NCI-H2081 (cell line): ENCODE measurements at places on chromosomes 13 and 19.

- DNase-seq: no peak
These were observed 27.4 kb downstream of the CD177 start for GRCh38 chr19:43380771-43381386.

DNA sequence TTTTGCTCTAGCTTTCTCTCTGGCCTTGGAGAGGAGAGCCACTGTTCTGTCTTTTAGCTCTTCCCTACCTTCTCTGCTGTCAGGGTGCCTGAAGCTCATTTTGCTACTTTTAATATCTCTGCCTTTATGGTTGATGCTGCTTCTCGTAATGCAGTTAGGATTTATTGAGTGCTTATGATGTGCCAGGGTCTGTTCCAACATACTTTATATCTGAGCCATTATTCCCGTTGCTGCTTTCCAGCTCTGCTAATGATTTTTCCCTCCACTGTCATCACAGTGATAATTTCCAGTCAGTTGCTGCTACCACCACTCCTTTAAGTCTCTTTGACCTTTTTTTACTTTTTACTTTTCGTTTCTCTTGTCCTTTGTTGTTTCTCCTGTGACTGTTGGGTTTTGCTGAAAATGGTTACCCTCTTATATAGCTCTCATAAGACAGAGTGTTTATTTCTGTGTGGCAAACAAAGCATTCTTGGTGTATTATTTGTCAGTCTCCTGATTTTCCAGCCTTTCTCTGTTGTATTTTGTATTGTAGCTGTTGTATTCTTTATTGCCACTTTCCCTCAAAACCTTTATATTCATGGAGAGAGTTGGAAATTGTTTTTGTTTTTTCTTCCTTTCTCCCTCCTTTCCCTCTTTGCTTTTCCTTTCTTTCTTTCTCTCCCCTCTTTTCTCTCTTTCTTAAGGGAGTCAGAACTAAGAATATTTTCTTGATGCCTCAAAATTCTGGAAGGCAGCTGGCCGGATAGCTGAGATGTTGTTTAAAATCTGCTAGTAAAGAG is 37.4 kb downstream of the COG6 start:
- DNase-seq: no peak

DNA sequence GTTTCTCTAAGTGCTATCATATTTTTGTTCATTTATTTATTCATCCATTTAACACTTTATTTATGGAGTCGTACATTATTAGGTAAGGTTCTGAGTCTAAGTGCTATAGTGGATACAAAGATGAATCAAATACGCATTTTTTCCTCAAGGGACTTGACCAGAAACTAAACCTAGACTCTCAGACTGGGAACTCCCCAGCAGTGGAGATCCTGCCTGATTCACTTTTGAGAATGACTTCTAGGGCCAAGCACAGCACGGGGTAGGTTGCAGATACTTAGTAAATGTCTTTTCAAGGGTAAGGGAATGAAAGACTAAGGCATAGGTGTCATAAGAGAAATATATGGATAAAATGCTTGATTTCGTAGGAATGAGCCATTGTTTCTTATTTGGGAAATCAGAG is 7.2 kb downstream of the DNAJC15 start:
- DNase-seq: no peak

DNA sequence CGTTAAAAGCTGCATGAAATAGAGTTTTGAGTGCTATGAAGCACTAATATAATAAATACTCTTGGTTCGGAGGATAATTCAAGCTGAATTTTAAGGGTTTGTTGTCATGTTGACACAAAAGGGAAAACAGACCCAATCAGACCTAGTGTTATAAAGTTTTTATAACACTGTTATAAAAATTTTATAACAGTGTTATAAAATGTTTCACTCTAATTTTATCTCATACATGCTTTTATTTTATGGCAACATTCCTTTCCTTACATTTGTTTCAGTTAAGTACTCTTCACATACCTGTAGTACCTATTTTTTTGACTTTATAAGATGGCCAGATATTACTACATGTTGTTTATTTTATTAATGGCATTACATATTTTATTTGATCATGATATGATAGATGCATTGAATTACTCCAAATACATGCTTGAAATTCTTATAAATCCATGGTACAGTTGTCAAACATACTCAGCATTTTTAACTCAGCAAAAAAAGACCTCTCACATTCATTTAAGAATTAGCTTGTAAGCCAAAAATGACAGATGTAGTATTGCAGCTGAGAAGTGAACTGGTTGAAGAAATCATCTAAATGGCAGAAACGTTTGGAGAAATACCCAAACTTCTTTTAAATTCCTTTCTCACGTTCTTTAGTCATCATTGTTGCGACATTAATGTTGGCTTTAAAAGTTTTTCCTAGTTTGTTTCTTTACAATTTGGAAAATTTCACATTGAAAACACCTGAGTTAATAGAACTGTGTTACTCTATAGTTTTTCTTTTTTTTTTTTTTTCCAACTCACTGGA is 104.5 kb downstream of the PIBF1 start:
- DNase-seq: no peak
